Testis (tissue), 5 donors: ENCODE measurements at places on chromosomes 11 and 22. TPM values are rescaled to one million over a fixed set of nuclear protein-coding genes. Genes with fewer than 3 reads are reported as not detected.

GRCh38 chr11:2913019-2913431 is 16.2 kb downstream of the PHLDA2 start:
- DNase-seq: no peak

DNA sequence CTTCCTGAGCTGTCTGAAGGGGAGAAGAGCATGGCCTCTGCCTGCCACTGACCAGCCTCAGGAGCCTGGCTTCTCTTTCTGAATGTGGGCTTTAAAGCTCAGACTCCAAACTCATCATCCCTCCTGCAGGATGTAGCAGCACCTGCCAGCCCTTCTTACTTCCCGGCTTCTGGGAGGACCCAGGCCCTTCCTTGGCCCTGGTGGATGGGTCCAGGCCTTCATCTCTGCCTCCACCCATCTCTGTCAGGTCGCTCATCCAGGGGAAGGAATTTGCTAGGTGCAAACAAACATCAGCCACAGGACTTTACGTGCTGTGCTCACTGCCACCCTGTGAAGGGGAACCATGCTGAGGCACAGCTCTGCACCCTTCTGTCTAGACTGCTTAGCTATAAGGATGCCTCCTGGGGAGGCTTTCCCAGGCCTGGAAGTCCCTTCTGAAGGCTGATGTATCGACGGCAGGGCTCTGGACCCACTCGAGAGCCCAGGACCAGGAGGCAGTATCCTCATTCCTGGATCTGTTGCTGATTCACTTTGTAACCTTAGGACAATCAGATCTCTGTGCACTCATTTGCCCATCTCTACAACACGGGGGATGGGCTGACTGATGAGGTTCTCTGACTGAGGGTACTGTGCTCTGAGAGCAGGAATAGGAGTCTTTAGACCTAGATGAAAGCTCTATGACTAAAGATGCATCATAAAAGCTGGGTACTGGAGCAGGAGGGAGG is 30.9 kb downstream of the USP35 start:
- DNase-seq: no peak

DNA sequence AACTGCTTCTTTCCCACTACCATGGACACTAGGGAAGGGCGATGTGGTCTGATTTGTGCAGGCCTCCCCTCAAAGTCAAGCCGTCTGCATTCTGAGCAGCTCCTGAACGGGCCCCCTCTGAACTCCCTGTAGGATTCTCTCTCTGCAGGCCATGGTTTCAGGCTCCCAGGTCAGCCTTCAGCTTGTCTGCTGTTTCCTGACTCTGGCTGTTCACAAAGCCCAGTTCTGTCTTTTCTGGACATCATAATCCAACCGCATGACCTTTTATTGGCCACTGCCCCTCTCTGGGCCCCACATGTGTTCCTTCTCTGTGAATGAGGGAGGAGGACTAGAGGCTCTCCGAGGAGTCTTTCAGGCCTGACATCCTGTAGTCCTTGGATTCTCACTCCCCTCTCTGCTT is 161.0 kb downstream of the FEZ1 start:
- no peak for DNase-seq

- DNase-seq: peak; percentile 83
Measured at GRCh38 chr22:27804470-27805297, 3.1 kb upstream of the MN1 start.

The CHADL gene
- 9.1 TPM for polyA plus RNA-seq

The P2RY2 gene
- polyA plus RNA-seq: 0.94 TPM

The TEAD1 gene
- polyA plus RNA-seq: 24.6 TPM

The DBX1 gene
- not detected for polyA plus RNA-seq
